Caudate nucleus (tissue), 63 donors: ENCODE measurements at places on chromosomes 7 and 10.

DNA sequence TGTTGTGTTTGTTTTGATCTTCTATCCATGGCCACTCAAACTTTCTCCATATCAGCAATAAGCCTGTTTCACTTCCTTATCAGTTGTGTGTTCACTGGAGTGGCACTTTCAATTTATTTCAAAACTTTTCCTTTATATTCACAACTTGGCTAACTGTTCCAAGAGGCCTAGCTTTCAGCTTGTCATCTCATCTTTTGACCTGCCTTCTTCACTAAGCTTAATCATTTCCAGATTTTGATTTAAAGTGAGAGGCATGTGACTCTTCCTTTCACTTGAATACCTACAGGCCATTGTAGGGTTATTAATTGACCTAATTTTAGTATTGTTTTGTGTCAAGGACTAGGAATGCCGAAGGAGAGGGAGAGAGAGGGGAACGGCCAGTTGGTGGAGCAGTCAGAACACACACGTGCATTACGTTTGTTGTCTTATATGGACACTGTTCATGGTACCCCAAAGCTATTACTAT is 5.5 kb upstream of the GNAT3 start:
- no peak for DNase-seq

- no peak for DNase-seq
Observed at GRCh38 chr10:87761892-87762291, 56.1 kb downstream of the ATAD1 start.

DNA sequence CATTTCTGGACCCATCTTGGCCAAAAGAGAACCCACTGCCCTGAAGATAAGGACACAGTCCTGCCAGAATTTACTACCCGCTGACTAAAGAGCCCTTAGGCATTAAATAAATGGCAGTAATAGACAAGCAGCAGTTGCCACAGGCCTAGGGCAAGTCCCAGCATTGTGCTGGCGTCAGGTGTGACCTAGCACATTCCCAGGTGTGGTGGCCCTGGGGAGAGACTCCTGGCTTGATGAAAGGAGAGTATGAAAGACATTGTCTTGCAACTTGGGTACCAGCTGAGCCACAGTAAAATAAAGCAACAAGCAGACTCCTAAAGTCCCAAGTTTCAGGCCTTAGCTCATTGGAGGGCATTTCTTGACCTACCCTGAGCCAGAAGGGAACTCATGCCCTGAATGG is 715.7 kb upstream of the SORCS1 start:
- DNase-seq, result no peak

DNA sequence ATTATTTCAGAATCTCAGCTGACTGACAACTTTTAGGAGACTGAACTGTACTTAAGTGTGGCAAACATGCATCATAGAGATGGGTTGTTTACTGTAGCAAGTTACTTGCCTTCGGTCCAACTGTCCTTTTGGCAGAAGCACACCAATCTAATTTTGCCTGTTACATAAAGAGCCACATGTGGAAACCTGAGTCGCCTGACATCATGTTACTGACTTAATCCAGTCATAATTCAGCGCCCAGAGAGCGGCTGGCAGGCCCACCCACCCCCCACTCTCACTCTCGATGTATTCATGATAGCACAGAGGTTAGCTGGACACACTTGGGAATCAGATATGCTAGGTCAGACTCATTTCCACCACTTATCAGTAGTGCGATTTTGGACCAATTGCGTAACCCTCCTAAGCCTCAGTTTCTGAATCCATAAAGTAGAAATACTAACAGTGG is 57.3 kb upstream of the CAPZA2 start:
- DNase-seq, result no peak

DNA sequence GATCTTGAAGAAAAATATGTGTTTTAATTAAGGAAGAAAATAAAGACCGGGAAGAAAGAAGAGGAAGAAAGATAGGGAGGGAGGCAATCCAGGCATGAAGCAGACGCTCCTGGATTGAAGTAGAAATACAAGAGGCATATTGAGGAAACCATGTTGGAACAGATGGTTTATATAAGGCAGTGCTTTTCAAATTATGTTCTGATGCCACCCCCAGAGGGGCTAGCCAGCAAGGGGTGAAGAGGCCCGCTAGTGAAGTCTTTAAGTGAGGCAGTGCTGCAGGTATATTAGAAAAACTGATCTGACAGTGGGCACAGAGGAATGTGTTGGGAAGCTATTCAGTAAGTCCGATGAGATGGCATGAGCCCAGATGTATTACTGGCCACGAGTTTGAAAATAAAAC is 40.1 kb downstream of the REEP3 start:
- no peak for DNase-seq

GRCh38 chr10:759898-760477 is 70.5 kb upstream of the DIP2C start:
- DNase-seq, result no peak

GRCh38 chr7:112596981-112597380 is 116.2 kb downstream of the LSMEM1 start:
- no peak for DNase-seq

GRCh38 chr7:139118805-139119485 is 9.4 kb upstream of the ZC3HAV1 start:
- no peak for DNase-seq

DNA sequence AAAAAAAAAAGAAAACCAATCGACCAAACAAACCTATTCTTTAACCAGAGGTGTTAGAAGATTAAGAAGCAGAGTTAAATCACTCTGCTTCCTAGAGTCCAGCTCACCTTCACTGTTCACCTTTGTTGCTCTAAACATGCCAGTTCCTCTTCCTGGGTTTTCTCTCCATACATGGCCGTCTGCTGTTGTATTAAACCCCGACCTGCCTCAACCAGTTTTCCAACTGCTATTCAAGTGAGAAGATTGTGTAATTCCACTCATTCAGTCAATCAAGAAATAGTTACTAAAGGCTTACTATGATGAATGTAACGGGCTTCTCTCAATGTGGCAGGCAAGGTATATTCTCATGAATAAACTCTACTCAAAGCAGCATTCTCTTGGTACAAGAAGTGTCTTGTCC is 8.8 kb downstream of the AASS start:
- DNase-seq, result no peak

DNA sequence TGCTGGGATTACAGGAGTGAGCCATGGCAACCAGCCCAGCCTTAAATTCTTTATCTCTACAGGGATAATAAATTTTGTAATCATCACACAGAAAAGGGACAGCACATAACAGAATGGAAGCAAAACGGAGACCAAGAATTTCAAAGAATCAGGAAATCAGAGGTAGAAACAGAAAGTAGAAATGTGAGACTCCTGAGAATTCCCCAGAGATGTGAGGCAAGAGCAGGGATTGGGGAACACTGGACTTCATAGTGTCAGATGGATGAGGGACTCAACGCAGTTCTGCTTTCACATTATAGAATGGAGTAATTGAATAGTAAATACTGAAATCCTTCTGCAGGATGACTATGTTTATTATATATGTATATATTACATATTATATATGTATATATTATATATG is 52.5 kb upstream of the MPP7 start:
- no peak for DNase-seq

DNA sequence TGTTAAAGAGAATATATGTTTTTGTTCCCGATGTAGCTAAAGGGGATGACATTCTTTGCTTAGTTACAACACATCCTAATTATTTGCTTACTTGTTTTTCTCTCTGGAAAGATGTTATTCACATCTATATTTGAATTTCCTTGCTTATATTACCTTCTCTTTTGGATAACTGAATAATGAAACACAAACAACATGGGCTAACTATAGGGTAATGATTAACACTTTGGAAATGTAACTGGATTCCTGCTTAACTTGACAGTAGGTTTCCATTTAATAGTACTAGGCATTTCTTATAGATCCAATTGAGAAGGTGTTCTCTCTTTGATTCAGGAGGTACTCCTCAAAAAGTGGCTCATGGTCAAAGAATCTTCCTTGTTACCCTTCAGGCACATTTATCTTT is 141.1 kb downstream of the CCSER2 start:
- DNase-seq, result no peak

- DNase-seq, result no peak
Observed at GRCh38 chr7:94300176-94300835, 94.4 kb upstream of the COL1A2 start.

- no peak for DNase-seq
Observed at GRCh38 chr7:92731335-92732063, 104.9 kb downstream of the CDK6 start.

DNA sequence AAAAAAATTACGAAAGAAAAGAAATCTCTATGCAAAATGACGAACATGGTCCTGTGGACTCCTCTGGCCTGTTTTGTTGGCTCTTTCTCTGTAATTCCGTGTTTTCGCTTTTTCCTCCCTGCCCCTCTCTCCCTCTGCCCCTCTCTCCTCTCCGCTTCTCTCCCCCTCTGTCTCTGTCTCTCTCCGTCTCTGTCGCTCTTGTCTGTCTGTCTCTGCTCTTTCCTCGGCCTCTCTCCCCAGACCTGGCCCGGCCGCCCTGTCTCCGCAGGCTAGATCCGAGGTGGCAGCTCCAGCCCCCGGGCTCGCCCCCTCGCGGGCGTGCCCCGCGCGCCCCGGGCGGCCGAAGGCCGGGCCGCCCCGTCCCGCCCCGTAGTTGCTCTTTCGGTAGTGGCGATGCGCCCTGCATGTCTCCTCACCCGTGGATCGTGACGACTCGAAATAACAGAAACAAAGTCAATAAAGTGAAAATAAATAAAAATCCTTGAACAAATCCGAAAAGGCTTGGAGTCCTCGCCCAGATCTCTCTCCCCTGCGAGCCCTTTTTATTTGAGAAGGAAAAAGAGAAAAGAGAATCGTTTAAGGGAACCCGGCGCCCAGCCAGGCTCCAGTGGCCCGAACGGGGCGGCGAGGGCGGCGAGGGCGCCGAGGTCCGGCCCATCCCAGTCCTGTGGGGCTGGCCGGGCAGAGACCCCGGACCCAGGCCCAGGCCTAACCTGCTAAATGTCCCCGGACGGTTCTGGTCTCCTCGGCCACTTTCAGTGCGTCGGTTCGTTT is 83.5 kb upstream of the SLF2 start:
- no peak for DNase-seq

GRCh38 chr10:28892818-28893547 is 215.7 kb downstream of the BAMBI start:
- DNase-seq, result no peak

DNA sequence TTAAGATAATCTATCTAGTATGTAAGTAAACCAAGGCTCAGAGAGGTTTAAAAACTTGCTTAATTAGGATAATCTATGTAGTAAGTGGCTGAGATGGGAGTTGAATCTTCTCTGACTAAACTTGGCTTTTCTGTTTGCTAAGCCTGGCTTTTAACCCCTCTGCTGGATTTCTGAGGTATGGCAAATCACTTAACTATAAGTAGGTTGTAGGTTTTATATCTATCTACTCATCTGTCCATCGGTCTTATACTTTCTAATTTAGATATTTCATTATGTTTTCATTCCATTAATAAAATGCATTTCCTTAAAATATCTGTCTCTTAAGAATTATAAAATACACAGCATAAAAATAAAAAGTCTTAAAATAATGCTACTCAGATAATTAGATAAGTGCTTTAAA is 59.4 kb downstream of the ST7 start:
- no peak for DNase-seq

DNA sequence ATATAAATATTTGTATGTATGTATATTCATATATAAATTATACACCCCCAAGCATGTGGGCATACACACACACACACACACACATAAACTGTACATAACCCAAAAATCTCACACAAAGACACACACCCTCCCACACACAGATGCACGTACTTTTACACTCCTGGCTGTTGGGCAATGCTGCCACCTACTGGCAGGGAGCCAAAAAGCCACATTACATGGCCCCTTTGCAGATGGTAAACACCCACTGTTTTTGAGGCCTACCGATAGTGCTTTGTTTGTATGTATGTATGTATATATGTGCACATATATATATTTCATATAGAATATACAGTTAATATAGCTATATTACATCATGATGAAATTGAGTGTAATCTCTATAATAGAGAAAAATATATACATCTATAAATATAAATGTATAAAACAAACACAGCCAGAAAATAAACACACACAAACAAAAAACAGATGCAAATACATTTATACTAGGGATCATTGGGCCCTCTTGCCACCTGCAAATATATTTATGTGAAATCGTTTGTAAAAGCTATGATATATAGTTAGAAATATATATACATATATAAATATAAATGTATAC is 120.1 kb upstream of the ACBD5 start:
- DNase-seq, result peak; percentile 10

GRCh38 chr10:119754085-119754484 is 28.2 kb downstream of the INPP5F start:
- no peak for DNase-seq

- no peak for DNase-seq
Observed at GRCh38 chr7:151936207-151936606, 20.0 kb upstream of the GALNTL5 start.

- DNase-seq, result no peak
Observed at GRCh38 chr10:48400850-48401220, 94.4 kb downstream of the MAPK8 start.

- DNase-seq, result no peak
Observed at GRCh38 chr7:24703296-24703695, 54.0 kb downstream of the GSDME start.

DNA sequence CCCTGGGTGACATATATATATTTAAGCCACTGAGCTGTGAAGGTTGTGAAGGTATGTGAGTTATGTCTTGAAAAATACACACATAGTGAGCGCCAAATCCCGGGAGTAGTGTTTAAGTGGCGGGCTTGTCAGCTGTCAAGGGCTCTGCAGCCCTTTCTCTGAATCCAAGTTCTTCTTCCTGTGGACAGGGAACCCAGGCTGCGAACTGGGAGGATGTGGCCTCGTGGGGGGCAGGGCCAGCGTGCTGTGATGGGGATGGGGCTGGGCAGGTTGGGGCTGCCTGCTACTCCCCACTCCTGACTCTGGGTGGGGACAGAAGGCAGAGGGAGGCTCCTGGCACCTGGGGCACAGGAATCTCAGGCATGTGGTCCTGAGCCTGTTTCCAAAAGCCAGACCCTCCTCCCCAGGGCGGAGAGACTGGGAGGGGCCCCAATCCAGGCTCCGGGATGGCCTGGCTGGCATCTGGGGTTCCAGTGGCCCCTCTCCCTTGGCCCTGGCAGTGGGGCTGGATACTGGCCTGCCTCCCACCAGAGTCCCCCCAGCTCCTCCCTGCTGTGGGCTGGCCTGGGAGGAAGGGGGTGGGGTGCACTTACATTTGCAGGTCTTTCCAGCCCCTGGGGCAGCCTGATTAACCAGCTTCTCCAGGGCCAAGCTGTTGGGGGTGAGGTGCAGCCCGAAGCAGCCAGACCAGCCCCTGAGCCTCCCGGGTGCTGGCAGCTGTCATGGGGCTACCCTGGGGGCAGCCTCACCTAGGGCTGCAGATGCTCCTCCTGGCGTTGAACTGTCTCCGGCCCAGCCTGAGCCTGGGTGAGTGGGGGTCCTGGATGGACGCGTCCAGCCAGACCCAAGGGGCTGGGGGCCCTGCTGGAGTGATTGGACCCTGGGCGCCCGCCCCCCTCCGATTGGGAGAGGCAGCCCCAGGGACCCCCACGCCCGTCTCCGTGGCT is at the start of gene UPK3B:
TSS of gene UPK3B (plus strand) at position 622 of the 947 bp plus-strand sequence. CDS start at position 723, 101 bp downstream.
- DNase-seq, result no peak
